RKO (cell line): ENCODE measurements at places on chromosomes 12 and 14.

GRCh38 chr14:74223016-74223415, 16.2 kb upstream of the VSX2 start:
- no peak for DNase-seq

GRCh38 chr14:29843981-29844380, 83.7 kb downstream of the PRKD1 start:
- no peak for DNase-seq

DNA sequence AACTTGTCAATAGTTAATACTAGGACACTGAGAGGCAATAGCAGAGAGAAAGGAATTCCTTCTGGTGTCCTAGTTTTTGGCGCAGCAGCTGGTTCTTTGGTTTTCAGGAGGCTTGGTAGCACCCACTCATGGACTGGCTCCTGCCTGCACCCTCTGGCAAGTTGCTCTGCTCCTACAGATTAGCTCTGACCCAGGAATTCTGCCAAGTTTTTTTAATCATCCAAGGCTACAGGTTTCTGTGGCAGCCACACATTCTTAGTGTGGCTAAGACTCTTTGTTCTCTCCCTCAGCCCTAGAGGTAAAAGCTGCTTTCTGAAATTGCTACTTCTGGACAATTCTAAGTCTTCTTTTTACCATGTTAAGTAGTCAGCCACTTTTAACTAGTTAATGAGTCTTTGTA, 72.0 kb upstream of the FKBP4 start:
- DNase-seq, result peak; percentile 16

DNA sequence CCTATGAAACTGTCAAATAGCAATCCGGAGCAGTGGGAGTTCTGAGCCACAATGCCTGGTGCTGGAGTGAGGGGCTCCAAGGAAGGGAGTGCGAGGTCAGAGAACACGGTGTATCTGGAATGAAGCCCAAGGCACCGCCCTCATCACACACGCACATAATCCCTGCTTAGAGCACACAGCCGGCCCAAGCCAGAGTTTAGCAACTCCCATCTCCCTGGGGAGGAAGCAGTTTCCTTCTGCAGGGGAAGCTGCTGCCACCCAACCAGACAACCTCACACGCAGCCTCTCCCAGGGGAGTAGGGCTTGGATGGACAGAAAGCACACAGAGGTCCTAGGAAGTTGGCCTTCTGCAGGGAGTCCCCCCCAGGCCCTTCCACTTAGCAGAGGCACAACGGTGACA, 31.3 kb downstream of the ACTN1 start:
- DNase-seq, result no peak

- no peak for DNase-seq
Measured at GRCh38 chr12:57632073-57632957, 686 bp downstream of the B4GALNT1 start.

DNA sequence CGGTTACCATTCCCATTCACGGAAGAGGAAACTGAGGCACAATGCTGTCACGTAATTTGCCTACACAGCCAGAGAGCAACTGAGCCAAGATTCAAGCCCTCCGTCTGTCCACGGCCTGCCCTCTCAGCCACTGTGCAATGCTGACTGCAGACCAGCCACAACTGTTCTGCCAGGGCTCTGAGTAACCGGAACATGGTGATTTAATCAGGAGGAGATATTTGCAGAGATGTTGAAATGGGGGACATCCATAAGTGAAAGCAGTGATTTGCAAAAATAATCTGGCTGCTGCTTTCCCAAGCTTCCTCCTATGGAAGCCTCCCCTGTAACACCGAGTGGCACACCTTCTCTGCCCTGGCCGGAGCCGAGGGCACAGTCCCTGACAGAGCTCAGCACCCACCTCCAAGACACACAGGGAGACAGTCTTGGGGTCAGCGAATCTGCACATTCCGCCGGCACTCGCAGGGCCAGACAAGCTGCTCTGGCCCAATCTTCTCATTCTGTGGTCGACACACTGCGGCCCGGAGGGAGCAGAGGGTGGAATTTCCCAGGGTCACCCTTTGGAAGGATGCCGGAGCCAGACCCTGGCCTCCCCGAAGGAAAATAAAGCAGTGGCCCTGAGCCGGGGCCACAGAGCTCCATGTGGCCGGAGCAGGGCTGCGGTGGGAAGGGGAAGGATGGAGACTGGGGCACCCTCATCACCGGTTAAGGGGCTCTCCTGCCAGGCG, 158.2 kb upstream of the DIO3 start:
- DNase-seq, result no peak

- DNase-seq, result no peak
Measured at GRCh38 chr14:20356422-20356821, 13.0 kb downstream of the PARP2 start.

GRCh38 chr12:92859650-92860386, 69.3 kb downstream of the EEA1 start:
- no peak for DNase-seq

DNA sequence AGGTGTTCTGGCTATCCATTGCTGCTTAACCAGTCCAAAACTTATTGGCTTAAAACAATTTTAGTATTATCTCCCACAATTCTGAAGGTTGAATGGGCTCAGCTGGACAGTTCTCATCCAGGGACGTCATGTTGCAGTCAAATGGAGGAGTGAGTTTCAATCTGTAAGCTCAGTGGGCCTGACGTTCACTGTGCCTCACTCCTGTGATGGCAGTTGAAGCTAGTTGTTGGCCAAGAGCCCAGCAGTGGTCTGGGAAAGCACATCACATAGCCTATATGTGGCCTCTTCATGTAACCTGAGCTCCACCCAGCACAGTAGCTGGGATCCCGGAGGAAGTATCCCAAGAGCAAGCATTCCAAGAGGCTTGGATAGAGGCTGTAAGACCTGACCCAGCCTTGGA, 40.6 kb upstream of the CDKN3 start:
- no peak for DNase-seq

- DNase-seq, result no peak
Measured at GRCh38 chr14:68653108-68653507, 139.8 kb downstream of the ZFP36L1 start.

- DNase-seq, result no peak
Measured at GRCh38 chr14:24277606-24278321, 6.4 kb upstream of the RABGGTA start.

DNA sequence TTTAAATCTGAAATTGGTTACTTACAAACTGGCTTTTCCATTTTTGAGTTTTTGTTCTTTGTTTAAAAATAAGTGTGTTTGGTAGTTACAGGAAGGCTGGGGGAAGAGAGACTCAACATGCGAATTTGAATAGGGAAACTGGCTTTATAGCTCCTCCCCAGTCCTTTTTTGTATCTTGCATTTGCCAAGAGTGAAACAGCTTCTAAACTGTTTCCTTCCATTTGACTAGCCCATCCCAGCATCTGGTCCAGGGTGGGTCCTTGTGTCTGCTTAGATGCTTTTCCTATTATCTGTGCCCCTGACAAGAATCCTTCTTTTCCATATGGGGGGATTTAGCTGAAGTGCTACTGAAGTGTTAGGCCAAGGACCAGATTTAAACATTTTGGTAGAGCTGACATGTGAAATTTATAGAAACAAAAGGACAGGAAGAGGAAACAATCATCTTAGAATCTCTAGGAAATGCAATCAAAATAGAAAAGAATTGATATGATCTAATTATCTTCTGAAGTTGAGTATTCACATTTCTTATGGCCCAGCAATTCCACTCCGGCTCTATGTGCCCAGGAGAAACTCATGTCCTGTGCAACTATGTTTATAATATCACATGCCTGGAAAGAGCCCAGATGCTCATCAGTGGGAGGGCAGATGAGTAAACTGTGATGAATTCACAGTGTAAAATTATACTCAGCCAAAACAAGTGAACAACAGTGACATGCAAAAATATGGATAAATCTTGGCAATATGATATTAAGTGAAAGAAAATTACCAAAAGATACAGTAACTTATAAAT, 7.4 kb downstream of the SMOC1 start:
- DNase-seq, result no peak

GRCh38 chr14:32023540-32023939, 53.6 kb upstream of the ARHGAP5 start:
- peak; percentile 2 for DNase-seq

- DNase-seq, result no peak
Measured at GRCh38 chr12:41656454-41656853, 468.3 kb downstream of the PDZRN4 start.

DNA sequence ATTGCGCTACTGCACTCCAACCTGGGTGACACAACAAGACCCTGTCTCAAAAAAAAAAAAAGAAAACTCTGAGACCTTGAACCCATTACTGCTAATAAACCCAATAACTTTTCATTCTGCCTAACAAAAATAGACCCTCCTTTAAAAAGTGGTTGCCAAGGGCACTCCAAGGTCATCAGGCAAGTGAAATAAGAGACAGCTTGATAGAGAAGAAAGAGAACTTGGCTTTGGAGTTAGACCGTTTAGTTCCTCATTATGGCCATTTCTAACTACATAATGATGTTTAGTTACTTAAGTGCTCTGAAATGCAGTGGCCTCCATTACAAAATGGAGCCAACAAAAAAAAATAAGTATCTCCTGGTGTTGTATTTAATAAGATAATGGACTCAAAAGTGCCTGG, 55.9 kb downstream of the PHLDA1 start:
- no peak for DNase-seq

GRCh38 chr12:49033611-49034285, 15.2 kb upstream of the PRKAG1 start:
- DNase-seq, result no peak

DNA sequence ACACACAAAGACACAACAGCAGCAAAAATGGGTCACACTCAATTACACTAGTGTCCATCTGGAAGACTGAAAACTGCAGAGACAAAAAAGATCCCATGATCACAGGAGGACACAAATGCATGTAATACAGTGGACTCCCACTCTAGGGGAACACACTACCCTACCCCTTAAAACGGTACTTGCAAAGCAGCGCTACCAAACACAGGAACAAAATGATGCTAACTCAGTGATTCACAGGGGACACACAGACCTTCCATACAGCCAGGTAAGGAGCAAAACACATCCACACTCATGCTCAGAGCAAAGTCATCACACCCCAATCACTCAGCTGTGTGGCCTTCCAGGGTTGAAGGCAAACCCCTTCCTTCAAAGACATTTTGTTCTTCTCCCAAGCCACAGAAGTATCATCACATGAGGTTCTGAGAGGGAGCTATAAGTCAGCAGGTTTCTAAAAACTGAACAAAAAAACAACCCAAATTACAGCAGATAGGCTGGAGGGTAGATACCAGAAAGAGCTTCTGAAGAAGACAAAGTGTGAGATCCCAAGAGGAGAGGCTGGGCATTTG, 14.8 kb downstream of the SMUG1 start:
- no peak for DNase-seq

GRCh38 chr14:103510724-103511693, 11.6 kb downstream of the CKB start:
- DNase-seq, result no peak

GRCh38 chr12:120381752-120382419, 12.9 kb upstream of the MSI1 start:
- DNase-seq, result no peak

- DNase-seq, result no peak
Measured at GRCh38 chr12:75750716-75751306, 239.4 kb upstream of the KRR1 start.

DNA sequence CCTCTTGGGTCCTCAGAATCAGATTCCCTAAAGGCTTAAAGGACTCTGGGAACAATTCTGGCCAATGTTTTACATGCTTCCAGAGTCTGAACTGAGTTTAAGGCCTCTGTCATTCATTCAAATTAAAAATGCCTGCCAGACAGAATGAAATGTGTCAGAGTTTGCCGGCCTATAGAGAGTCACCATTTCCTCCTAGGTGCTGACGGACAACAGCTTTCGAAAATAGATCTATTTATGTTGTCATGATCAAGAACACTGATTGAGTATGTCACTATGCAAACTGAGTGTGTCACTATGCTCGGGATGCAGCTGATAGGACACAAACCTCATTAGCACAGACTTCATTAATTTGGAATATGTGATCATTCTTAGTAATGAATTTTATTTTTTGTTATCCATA, 151.4 kb upstream of the TMCC3 start:
- DNase-seq, result no peak

GRCh38 chr12:107164392-107164791, 71.0 kb upstream of the CRY1 start:
- DNase-seq, result no peak

DNA sequence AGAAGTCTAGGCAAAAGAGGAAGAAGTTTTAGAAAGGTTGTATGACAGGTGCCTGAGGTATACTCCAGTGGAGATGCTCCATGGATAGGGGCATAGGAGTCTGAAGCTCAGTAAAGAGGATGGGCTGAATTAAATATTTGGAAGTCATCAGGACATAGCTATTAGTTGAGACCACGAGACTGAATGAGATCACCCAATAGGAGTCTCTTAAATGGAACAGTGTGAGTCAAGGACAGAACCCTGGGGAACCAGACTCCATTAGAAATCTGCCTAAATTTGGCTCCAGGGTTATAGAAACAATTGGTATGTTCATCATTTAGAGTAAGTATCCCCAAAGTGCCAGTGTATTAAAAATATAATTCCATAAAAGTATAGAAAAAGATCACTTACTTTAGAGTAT, 172.6 kb downstream of the PRKCH start:
- no peak for DNase-seq

GRCh38 chr12:57887631-57888408, 41.3 kb upstream of the CTDSP2 start:
- no peak for DNase-seq

- no peak for DNase-seq
Measured at GRCh38 chr12:82625523-82625922, 61.2 kb upstream of the TMTC2 start.

- no peak for DNase-seq
Measured at GRCh38 chr12:50057896-50058670, 687 bp downstream of the ASIC1 start.

DNA sequence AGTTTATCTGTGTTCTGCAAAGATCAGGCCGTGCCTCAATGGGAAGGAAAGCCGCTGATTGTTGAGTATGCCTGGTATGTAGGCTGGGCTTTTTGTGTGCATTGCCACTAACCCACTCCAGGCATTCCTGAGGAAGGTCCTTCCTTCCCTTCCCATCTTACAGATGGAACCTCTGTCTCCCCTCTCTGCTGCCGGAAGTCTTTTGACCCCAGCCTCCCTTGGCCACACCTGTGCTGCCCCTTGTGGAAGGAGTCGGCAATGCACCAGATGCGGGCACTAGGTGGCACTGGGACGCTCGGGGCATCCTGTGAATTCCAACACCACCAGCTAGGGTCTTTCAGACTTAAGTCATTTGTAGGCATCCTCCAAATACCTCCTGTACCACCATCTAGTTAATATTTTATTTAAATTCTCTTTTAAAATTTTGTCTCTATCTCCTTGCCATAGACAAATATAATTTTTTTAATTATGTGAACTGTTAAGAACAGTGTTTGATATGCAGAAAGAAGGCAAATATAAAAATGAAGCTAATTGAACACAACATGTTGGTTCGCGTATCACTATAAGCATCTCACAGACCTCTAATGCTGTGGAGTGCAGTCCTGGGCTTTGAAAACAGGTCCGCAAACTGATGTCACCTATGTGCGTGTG, 99.6 kb downstream of the RIN3 start:
- DNase-seq, result no peak

GRCh38 chr14:55712491-55712890, 132.5 kb downstream of the KTN1 start:
- no peak for DNase-seq

- DNase-seq, result no peak
Measured at GRCh38 chr14:95943699-95944098, 67.1 kb downstream of the TUNAR start.
